ENCODE measurements at places on chromosomes 5 and 9. TPM values are rescaled to one million over a fixed set of nuclear protein-coding genes. Genes with fewer than 3 reads are reported as not detected.

The SLC38A9 gene
- total RNA-seq, result 14.8 TPM

DNA sequence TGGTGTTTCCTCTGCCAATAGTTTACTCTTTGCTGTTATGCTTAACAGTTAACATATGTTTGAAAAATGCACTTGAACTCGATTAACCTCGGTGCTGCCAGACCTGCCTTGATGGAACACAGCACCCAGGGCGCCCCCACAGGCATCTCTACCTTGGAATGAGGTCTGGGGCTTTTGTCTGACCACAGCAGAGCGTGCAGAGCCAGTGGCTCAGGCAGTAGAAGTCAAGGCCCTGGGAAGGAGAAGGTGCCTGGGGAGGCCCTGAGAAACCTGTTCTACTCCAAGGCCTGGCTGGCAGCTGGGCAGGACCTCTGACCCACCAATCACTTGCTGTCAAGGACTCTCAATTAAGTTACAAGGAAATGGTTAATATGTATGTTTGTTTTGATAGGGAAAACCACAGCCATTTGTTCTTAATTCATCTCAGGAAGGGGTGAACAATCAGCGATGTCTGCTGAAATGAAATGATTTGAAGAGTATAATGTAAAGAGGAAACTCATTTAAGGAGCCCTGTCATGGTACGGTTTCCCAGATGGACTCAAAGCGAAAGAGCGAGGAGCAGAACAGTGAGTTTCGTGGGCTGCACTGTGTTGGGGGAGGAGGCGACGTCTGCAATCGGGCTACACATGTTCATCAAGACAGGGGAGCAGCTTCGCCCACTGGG is 21.9 kb downstream of the MACROH2A1 start:
- no peak for DNase-seq

DNA sequence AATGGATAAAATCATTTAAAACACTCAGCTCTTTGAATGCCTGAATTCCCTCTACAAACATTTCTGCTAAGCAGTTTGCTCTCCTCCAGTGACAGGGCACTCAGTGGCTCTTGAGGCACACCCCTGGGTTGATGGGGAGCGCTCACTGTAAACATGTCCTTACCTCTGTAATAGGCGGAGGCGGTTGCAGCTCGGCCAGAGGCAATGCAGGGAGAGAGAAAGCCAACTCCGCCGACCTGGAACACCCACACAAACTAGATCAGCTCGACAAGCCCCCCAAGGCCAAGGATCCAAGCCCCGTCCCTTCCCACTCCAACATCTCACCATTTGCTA is 329 bp downstream of the CDC23 start:
- no peak for DNase-seq

GRCh38 chr5:140671472-140672125 is 1.8 kb downstream of the DND1 start:
- no peak for DNase-seq

The GAS1 gene
- total RNA-seq, result 5.8 TPM

The TLR4 gene
- 1.3 TPM for total RNA-seq

The STK32A gene
- total RNA-seq, result 3.2 TPM

- DNase-seq, result no peak
Measured at GRCh38 chr5:154995679-154996078, 17.9 kb upstream of the KIF4B start.

The TARS1 gene
- total RNA-seq, result 161 TPM

The HBEGF gene
- 5.0 TPM for total RNA-seq

DNA sequence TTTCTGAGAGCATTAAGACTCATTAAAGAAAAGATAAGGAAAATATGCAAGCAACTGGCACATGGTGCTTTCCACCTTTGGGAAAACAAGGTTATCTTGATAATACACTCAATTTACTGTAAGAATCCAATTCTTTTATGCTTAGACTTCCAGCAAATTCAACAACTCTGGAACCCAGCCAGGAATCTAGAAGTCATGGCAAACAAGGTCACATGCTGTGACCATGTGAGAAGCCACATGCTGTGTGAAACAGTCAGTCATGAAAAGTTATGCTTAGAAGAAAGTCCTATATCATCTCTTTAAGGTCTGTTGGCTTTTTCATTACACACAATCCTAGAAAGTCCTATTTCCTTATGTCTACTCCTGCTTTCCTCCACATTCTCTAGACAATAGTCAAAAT is 581.8 kb upstream of the C9orf72 start:
- DNase-seq, result peak; percentile 21

DNA sequence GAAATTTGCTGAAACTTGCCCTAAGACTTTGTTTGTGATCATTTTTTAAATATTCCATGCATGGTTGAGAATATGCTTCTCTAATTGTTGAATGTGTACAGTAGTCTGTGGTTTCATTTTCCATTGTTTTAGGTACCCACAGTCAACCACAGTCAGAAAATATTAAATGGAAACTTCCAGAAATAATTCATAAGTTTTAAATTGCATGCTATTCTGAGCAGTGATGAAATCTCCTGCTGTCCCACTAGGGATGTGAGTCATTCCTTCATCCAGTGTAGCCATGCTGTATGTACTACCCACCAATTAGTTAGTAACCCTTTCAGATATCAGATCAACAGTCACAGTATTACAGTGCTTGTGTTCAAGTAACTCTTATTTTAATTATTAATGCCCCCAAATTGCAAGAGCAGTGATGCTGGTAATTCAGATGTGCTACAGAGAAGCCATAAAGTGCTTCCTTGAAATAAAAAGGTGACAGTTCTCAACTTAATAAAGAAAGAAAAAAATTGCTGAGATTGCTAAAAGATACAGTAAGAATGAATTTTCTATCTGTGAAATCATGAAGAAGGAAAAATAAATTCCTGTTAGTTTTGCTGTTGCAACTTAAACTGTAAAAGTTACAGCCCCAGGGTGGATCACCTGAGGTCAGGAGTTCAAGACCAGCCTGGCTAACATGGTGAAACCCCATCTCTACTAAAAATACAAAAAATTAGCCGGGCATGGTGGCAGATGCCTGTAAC is 79.9 kb upstream of the FBXL17 start:
- DNase-seq, result no peak

- no peak for DNase-seq
Measured at GRCh38 chr5:111348661-111349329, 124.6 kb downstream of the CAMK4 start.

- no peak for DNase-seq
Measured at GRCh38 chr9:127424676-127424999, 456 bp downstream of the ZNF79 start.

GRCh38 chr5:172573120-172573882 is 67.8 kb upstream of the NEURL1B start:
- no peak for DNase-seq

The MARCHF3 gene
- total RNA-seq, result 4.3 TPM

DNA sequence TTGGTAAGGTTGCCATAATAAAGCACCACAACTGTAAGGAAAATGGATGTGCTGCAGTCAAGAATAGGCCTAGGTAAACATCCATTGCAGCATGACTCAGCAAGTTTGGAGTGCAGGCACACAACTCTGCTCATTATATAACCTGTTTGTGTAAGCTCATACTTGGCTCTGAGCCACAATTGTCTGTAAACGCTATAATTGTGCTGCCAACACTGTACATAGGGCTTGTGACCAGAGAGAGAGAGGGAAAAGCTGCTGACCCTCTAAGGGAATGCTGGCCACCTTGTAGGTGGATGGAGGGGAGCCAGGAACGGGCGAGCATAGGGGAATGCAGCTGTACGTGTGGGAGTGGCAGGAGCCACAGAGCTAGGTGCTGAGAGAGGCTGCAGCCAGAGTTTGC is 2186.5 kb upstream of the ACO1 start:
- no peak for DNase-seq
